NCI-H510A treated with DMSO at 0.1 percent for 48 hours (cell line): ENCODE measurements at places on chromosomes 6 and 20.
A peak's percentile ranks its signal among the peaks of the same experiment; 100 is the strongest.

- peak; percentile 76 for DNase-seq
These were observed 92.8 kb downstream of the ATRN start for GRCh38 chr20:3563548-3564177.

GRCh38 chr6:170025935-170026750 is 264.7 kb downstream of the DLL1 start:
- DNase-seq = peak; percentile 77

DNA sequence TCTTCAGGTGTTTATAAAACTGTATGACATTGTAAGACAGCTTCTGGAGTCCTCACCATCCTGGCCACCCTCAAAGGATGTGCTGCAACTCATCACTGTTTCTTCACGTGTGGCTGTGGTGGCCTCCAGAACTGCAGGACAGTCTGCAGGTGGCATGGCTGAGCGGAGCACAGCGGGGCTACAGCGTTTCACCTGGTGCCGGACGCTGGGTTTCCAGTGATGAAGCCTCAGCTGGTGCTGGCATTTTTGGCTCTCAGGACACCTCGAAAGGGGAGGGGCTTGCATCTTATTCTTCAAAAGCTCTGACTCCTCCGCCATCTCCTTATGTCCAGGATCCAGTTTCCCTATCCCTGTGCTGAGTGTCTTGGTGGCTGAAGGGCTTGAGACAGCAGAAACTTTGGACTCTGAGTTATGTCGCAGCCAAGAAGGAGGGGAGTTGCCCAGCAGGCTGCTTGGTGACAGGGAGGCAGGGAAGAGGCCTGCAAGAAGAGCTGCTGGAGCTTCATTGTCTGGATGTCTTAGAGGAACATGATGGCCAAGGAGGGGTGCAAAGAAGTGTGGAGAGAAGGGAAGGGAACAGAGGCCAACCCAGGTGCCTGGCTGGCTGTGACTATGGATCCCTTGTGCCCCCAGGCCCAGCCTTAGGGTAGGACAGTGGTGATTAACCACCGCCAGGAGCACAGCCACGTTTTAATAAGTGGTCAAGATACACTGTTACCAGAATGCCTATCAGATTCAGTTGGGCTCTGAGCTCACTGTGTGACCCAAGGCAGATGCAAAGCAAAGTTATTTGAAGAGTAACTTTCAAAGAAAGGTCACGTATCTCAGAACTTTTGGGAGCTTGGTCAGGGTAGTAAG is 58.7 kb downstream of the GTF2H5 start:
- no peak for DNase-seq

DNA sequence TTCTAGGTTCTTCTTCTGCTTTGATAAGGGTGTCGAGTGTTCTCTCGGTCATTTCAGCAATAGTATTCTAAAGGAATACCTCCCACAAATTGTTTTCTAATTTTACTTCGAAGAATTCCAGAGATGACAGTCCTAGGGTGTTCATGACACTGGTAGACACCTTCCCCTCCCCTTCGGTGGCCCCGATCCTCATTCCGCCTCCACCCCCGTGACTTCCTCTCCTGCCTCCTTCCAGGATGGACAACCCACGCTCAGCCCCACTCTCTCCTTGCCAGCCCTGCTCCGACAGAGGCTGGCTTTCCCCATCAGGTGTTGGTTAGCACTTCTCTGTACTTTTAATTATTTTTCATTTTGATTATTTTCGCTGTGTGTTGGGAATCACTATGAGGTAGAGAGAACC is 254.8 kb upstream of the QKI start:
- DNase-seq = no peak

- DNase-seq = no peak
These were observed 12.6 kb upstream of the ZBTB2 start for GRCh38 chr6:151403919-151404308.

- DNase-seq = peak; percentile 94
These were observed 18.5 kb upstream of the C6orf141 start for GRCh38 chr6:49531774-49532569.

- no peak for DNase-seq
These were observed 9.6 kb downstream of the ABHD12 start for GRCh38 chr20:25380945-25381614.

DNA sequence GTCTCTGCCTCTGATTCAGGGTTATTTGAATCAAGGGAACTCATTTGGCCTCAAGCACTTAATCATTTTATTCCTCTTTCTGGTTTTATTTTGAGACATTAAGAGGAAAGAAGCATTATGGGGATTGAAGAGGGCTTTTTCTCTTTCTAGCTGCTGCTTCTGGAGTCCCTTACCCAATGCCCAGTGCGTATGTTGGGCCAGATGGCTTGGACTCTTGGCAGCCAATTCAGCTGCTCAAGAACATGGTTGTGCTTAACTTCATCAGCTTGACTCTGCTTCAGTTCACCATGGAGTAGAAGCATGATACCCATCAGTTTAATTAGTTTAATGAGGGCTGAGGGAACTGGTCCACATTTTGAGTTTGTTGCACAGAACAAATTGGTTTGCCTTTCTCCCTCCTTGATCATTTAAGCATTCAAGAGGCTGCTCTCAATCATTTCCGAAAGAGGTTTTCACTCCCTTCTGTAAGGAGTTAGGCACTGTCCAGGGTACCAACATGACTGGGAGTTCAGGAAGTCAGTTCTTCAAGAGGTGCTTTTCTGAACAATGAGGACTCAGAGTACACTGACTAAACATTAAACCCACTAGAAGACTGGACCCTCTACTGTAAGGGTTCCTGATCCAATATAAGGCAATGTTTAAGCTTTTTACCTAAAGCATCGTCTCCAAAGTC is 14.6 kb downstream of the PDYN start:
- no peak for DNase-seq

- no peak for DNase-seq
These were observed 180.6 kb upstream of the CCN2 start for GRCh38 chr6:132131758-132132157.
